ENCODE measurements at places on chromosomes 13 and 19.
A peak's percentile ranks its signal among the peaks of the same experiment; 100 is the strongest.

GRCh38 chr19:478976-479375 lies 17.3 kb upstream of the MADCAM1 start:
- DNase-seq: no peak

- DNase-seq: no peak
These were observed 12.3 kb downstream of the RUBCNL start for GRCh38 chr13:46374710-46375109.

GRCh38 chr19:3039641-3040077 lies 10.6 kb upstream of the TLE2 start:
- DNase-seq: no peak

DNA sequence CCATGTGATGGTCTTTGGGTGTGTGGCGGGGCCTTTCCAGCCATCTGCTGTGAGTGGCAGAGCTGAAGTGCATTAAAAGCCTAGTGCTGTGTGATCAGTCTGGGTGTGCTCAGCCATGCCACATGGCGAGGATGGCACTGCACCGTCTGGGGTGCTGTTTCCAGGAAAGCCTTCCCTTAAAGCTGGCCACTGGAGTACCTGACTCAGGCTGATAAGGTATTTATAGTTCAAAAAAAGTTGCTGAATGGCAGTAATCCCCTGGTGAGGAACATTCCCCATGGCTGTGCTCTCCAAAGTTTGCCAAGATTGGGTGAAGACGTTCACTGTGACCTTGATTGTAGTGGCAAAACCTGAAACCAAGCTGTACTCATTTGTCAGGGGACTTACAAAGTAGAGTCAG lies 6.0 kb downstream of the GPI start:
- DNase-seq: no peak

DNA sequence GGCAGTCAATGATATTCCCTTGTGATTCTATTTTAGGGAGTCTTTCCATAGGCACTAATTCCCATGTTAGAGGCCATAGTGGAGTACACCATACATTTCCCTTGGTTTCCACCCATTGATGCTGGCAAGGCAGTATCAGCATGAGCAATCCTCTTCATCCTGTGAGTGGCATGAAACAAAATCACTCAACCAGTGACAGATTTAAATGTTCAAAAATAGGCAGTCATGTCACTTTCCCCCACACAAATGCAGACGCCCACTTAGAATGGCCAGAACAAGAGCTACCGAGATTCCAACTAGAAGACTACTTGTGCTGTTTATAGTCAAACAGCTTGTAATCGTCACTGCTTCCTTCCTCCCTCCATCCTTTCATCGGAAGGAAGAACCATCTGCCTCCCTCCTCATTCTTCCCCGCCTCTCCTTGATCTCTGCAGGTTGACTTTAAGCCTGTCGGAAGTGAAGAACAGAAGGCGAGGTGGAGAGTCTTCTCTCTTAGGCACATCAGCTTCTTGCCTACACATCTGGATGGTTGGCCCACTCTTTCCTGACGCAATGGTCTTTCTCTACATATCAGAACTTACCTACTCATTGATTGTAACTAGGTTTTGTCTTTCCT lies 22.6 kb downstream of the RASL11A start:
- DNase-seq: no peak

DNA sequence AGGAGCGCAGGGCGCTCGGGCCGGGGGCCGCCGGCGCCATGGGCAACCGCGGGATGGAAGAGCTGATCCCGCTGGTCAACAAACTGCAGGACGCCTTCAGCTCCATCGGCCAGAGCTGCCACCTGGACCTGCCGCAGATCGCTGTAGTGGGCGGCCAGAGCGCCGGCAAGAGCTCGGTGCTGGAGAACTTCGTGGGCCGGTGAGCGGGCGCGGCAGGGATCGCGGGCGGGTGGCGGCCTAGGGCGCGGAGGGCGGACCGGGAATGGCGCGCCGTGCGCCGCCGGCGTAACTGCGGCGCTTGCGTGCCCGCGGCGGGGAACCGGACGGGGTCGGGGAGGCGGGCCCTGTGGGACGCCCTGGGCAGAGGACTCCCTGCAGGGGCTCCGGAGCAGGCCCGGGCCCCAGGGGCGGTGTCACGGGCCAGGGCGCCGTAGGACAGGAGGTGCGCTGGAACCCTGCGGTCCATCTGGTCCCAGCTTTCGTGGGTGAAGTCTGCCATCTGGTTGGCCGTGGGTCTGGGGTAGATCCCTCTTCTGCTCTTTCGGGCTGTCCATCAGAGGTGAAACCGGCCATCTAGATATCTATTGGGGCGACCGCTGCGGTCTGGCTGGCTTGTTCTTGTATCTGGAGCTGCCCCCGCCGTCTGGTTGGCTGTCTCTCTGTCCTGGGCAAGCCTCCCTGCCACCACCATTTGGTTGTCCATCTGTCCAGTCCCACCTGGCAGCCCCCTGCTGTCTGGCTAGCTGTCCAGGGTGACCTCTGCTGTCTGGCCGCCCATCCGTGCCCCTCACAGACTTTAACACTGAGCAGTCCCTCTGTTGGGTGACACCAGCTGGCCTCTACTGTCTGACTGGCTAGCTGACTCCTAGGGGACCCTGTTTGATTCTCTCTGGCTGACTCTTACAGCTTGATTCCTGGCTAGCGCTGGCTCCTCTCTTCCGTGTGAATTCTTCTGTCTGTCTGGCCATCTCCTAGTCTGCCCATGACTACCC lies 622 bp downstream of the DNM2 start:
- DNase-seq: no peak

DNA sequence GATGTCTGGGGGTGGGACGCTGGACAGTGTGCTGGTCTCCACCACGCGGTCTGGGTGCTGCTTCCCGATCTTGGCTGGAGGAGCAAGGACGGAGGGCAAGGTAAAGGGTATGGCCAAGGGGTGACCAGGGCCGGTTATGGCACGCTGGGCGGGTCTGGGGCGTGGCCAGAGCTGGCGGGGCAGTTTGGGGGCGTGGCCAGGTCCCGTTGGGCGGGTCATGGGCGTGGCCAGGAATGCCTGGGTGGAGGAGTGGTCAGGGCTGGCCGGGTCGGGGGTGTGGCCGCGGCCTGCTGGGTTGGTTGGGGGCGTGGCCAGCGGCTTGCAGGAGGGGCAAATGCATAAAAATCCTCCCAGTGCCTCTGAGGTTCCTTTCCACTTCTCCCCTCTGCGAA lies 19.2 kb downstream of the GPX4 start:
- DNase-seq: no peak

- DNase-seq: no peak
These were observed 3.5 kb upstream of the SBNO2 start for GRCh38 chr19:1177322-1178114.

DNA sequence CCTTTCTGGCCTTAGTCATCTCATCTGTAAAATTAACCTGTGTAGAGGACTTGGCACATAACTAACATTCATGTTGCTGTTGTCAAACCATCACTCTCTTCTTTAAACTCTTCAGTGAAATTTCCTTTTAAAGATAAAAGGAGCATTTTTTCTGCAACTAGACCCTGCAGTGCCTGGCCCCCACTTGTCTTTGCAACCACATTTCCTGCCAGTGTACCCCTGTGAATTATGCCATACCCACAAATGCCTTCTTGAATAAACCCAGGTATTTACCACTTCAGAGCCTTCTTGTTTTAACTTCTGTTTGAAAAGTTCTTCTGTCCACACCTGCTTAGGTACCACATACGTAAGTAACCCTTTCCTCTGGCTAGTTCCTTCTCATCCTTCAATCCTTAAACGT lies 118.8 kb downstream of the CDK8 start:
- DNase-seq: no peak

GRCh38 chr19:48806518-48806817 lies 4.4 kb downstream of the BCAT2 start:
- DNase-seq: peak; percentile 27

DNA sequence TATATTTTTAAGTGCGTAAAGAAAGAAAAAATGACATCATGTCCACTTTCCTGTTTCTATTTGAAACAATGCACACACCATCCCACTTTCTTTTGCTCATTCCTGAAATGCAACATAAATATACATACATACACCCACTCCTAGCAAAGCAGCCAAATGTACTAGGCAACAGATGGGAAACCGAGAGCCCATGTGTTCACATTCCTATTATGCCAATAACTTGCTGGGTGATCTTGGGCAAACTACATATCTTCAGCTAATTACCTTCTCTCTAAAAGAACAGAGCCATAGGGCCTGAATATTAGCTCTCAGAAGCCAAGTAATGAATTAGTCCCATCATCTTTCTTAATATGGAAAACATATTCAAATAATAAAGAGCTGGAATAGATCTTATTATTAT lies 610.6 kb upstream of the ATXN8OS start:
- peak; percentile 46 for DNase-seq

GRCh38 chr13:113114511-113115362 lies 7.9 kb upstream of the F10 start:
- no peak for DNase-seq

- no peak for DNase-seq
These were observed 17.7 kb upstream of the OVOL3 start for GRCh38 chr19:36093146-36093662.

DNA sequence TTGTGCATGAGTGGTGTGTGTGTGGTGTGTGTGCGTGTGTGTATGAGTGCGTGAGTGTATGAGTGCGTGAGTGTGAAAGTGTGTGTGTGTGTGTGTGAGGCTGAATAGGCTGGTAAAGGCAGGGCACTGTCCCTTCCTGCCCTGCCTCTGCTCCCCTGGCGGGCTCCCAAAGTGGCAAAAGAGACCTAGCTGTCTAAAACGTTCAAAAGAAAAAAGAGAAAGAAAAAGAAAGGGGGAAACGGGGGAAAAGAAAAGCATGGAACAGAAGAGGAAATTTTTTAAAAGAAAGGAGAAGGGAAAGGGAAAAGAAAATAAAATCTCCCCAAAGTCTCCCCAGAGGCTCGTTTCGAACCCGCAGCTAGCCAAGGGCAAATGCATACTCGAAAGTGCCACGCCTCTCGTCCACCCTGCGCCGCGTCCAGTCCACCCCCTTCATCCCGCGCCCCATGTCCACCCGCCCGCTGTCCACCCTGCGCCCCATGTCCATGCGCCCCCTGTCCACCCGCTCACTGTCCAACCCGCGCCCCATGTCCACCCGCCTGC lies 37.0 kb upstream of the FLT1 start:
- DNase-seq: no peak

DNA sequence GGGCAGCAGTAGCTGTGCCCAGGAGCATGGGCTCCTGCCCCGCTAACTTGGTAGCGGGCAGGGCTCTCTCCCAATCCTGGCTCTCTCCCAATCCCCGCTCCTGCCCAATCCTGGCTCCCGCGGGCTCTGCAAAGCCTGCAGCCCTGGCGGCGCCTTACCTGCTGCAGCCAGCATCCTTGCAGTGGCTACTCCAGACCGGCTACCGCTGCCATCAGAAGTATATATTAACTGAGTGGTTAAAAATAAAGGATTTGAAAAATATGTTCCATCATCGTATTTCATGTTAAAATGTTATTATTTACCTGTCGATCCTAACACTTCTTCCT lies 698.2 kb downstream of the SLITRK1 start:
- no peak for DNase-seq

Measured in DMS 273 treated with DMSO at 0.1 percent for 48 hours (cell line).